ENCODE measurements at places on chromosomes 13 and 19. TPM values are rescaled to one million over a fixed set of nuclear protein-coding genes. Genes with fewer than 3 reads are reported as not detected.

The CD209 gene
- total RNA-seq, result not detected

The TIMM13 gene
- total RNA-seq, result 60.8 TPM

The COPE gene
- total RNA-seq, result 381 TPM

The LRRC25 gene
- total RNA-seq, result not detected

The OLFM4 gene
- not detected for total RNA-seq

The ZNF575 gene
- total RNA-seq, result 0.07 TPM

The TEX26 gene
- total RNA-seq, result not detected

The SH3GL1 gene
- 115 TPM for total RNA-seq

The IGFL1 gene
- not detected for total RNA-seq

The NKPD1 gene
- 0.05 TPM for total RNA-seq

The C5AR1 gene
- not detected for total RNA-seq

The C19orf67 gene
- total RNA-seq, result not detected

The PRSS57 gene
- not detected for total RNA-seq

The FSD1 gene
- 7.9 TPM for total RNA-seq

The KRTDAP gene
- total RNA-seq, result not detected

The FUT6 gene
- not detected for total RNA-seq

The SGTA gene
- total RNA-seq, result 82.6 TPM

The KLK3 gene
- total RNA-seq, result not detected

The RGL3 gene
- 0.94 TPM for total RNA-seq

The RETN gene
- not detected for total RNA-seq

The CEACAM20 gene
- total RNA-seq, result not detected

The KIR2DL4 gene
- not detected for total RNA-seq

The DHRS12 gene
- 10.3 TPM for total RNA-seq

The IGFLR1 gene
- 14.1 TPM for total RNA-seq

The ATP4B gene
- not detected for total RNA-seq

The TSSK6 gene
- total RNA-seq, result 0.10 TPM

The STARD13 gene
- total RNA-seq, result 26.9 TPM

The PRODH2 gene
- total RNA-seq, result not detected

The CEACAM5 gene
- total RNA-seq, result not detected

The SERTM1 gene
- total RNA-seq, result not detected

The KIR2DL1 gene
- total RNA-seq, result not detected

The ZSCAN1 gene
- not detected for total RNA-seq

The ZNF415 gene
- 5.3 TPM for total RNA-seq

The ZSCAN4 gene
- not detected for total RNA-seq

The LRRC63 gene
- not detected for total RNA-seq

The LSR gene
- 0.93 TPM for total RNA-seq

The PTPRH gene
- total RNA-seq, result 5.3 TPM

The ZFP82 gene
- 3.3 TPM for total RNA-seq

The KANK3 gene
- 40.5 TPM for total RNA-seq

The AP2S1 gene
- total RNA-seq, result 277 TPM

The GSX1 gene
- not detected for total RNA-seq

The CRYL1 gene
- total RNA-seq, result 43.4 TPM

The COMP gene
- not detected for total RNA-seq

The KIR2DL3 gene
- total RNA-seq, result not detected

The GPR32 gene
- total RNA-seq, result not detected

The FFAR3 gene
- not detected for total RNA-seq

The ZNF560 gene
- not detected for total RNA-seq

The ZNF578 gene
- 2.0 TPM for total RNA-seq

The ONECUT3 gene
- not detected for total RNA-seq

The FGF9 gene
- not detected for total RNA-seq

The S1PR4 gene
- total RNA-seq, result 0.73 TPM

The GJA3 gene
- total RNA-seq, result not detected

The MIA gene
- not detected for total RNA-seq

The SLITRK6 gene
- total RNA-seq, result not detected

The ZNF432 gene
- 2.7 TPM for total RNA-seq

The PLVAP gene
- total RNA-seq, result 6.3 TPM

The SIAH3 gene
- total RNA-seq, result not detected

The TMEM259 gene
- 144 TPM for total RNA-seq
